ENCODE measurements at places on chromosomes 1 and 21. TPM values are rescaled to one million over a fixed set of nuclear protein-coding genes. Genes with fewer than 3 reads are reported as not detected.

DNA sequence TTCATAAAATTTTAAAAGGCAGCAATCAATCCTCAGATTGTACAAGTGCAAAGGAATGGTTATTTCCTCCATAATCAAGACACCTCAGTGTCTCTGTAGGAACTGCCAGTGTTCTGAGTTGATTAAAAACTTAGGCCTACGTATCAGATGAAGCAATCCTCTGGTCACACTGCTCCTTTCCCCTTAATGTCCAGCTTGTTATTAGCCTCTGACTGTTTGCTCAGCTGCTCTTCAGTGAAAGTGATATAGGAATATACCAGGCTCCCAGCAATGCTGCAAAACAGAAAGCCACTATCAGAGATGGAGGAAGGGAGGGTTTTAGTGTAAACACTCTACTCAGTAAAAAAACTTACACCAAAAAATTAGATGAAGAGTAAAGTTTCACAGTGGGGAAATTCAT lies 49.8 kb downstream of the SLC35D1 start:
- no peak overlapping the region for H3K4me3 ChIP-seq
- no peaks in the 10 kb centered on the region for H3K4me1 ChIP-seq
- H3K36me3 ChIP-seq, result peaks cover 34% of the 10 kb centered on the region

GRCh38 chr1:171654942-171655745 lies 2.7 kb upstream of the MYOC start:
- no peak overlapping the region for H3K27ac ChIP-seq
- H3K27me3 ChIP-seq, result peaks cover 12% of the 10 kb centered on the region
- H3K36me3 ChIP-seq, result no peaks in the 10 kb centered on the region
- H3K4me1 ChIP-seq, result peaks cover 10% of the 10 kb centered on the region

DNA sequence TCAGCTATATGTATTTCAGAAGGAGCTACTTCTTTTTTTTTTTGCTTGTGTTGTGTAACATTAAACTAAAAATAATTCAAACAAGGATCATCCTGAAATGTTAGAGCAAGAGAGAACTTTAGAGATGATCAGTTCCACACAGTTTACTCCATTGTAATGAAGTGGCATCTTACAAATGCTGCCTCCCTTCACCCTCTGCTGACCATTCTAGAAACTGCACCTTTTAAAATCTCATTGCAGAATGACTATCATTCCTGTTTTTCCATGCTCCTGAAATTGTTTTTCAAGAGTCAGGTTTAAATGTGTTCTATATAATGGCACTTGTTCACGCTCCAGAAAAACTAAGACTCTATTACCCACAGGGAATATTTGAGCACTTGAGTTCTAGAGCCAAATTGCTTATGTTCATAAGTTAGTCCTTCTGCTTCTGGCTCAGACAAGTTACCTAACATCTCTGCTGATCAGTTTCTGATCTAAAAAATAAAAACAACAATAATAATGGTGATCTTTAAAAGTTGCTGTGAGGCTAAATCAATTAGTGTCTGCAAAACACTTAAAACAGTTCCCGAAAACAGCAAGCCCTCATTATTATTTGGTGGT lies 21.5 kb upstream of the SLC44A5 start:
- no peak for DNase-seq
- H3K4me3 ChIP-seq, result no peak overlapping the region
- H3K27ac ChIP-seq, result no peak overlapping the region
- H3K4me1 ChIP-seq, result no peaks in the 10 kb centered on the region

GRCh38 chr1:168271636-168272035 lies 9.0 kb upstream of the TBX19 start:
- H3K36me3 ChIP-seq, result no peaks in the 10 kb centered on the region
- H3K4me1 ChIP-seq, result no peaks in the 10 kb centered on the region
- DNase-seq, result no peak
- H3K4me3 ChIP-seq, result no peak overlapping the region
- no peak overlapping the region for H3K27ac ChIP-seq
- H3K27me3 ChIP-seq, result no peaks in the 10 kb centered on the region

DNA sequence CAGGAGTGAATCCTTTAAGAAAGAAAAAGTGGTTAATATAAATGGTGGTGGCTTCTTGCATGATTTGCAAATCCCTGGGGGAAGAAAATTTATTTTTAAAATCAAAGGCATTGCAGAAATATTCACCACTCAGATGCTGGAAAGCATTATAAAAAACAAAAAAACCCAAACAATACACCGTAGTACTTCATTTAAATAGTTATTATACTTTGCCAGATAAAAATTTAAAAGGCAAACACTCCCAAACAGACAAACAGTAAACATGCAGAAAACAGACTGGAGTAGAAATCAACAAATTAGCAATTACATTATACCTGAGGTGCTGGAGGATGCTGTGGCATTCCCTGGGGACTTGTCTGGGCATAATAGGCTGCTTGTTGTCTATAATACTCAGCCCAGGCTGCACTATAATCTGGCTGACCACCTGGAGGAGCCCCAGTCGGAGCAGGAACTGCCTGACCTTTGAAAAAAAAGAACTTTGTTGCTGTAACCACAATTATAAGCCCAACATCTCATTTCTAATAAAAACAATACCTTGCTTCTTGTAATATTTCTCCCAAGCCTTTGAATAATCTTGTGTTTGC lies 29.9 kb downstream of the FUBP1 start:
- no peaks in the 10 kb centered on the region for H3K4me1 ChIP-seq
- no peak overlapping the region for H3K27ac ChIP-seq
- no peak overlapping the region for H3K4me3 ChIP-seq
- no peak for DNase-seq
- peaks cover 97% of the 10 kb centered on the region for H3K36me3 ChIP-seq

- no peak overlapping the region for H3K27ac ChIP-seq
- H3K36me3 ChIP-seq, result no peaks in the 10 kb centered on the region
- no peak for DNase-seq
- H3K27me3 ChIP-seq, result no peaks in the 10 kb centered on the region
Measured at GRCh38 chr1:100734676-100735075, 15.1 kb downstream of the VCAM1 start.

DNA sequence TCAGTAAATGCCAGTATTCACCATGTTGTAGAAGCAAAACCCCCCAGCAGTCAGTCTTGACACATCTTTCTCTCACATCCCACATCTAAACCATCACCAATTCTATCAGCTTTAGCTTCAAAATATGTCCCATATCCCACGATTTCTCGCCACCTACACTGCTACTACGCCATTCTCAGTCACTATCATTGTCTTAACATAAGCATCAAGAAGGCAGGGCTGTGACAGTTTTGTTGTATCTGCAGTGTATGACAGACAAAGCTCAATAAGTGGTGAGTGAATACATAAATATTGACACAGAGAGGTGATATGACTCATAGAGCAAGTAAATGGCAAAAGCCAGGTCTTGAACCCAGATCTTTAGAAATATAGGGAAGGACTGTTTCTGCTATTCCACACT lies 59.9 kb downstream of the JAK1 start:
- no peak overlapping the region for H3K4me3 ChIP-seq
- H3K36me3 ChIP-seq, result no peaks in the 10 kb centered on the region
- no peak overlapping the region for H3K27ac ChIP-seq
- H3K4me1 ChIP-seq, result peaks cover 35% of the 10 kb centered on the region

DNA sequence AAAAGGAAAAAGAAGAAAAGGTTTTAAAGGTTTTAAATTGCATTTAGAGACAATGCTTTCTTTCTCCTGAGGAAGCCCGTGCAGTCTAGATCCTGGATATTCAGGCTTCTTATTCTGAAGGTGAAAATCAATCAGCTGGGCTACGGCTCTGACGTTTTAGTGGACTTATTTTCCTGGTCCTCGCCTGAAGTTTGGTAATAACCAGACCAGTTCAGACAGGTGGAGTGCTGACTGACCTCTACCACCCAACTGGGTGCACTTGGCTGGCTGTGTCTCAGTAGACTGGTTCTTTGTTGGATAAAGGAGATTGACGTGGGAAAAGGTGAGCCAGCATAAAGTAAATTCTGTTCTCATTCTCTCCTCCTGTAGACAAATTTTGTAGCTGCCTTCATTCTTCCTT lies 7.2 kb upstream of the ATP1A1 start:
- DNase-seq, result no peak
- H3K27ac ChIP-seq, result no peak overlapping the region
- H3K4me1 ChIP-seq, result peaks cover 8% of the 10 kb centered on the region
- no peak overlapping the region for H3K4me3 ChIP-seq

DNA sequence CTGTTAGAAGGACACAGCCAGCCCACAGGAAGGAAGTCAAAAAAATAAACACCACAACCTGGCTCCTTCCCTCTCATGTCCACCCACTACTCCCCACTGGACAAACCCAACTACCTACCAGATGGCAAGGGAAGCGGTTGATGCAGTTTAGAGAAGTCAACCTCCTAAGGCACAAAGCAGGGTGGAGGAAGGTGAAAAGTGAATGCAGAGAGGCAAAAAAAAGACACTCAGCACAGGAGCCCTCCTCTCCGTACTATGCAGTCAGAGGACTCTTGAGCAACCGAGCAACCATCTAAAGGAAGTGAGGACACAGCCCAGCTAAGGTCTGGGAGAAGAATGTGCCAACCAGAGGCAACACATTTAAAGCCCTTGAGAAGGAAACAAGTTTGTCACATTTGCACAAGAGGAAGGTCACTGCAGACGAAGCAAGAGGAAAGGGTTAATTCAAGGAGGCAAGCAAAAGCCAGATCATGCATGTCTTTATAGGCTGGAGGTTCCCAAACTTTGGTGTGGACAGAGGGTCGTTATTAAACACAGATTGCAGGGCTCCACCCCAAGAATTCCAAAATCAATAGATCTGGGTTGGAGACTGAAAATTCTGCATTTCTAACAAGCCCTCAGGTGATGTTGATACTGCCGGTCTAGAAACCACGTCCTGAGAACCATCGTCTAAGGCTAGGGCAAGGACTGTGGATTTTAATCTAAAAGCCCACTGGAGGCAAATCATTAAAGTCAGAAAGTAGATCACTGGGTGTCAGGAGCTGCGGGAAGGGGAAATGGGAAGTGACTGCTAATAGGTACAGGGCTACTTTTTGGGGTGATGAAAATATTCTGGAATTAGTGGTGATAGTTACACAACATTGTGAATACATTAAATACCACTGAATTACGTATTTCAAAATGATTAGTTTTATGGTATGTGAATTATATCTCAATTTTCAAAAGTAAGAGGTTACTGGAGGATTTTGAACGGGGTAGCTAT lies 19.7 kb downstream of the TP53BP2 start:
- no peak for DNase-seq
- no peak overlapping the region for H3K27ac ChIP-seq
- no peak overlapping the region for H3K4me3 ChIP-seq
- H3K4me1 ChIP-seq, result peaks cover 21% of the 10 kb centered on the region

DNAI4 gene
- total RNA-seq, result 8.8 TPM

LYPLAL1 gene
- total RNA-seq, result 8.2 TPM

MAP3K21 gene
- 0.95 TPM for total RNA-seq

TSPAN1 gene
- not detected for total RNA-seq
